Psoas muscle (tissue), 8 donors: ENCODE measurements at places on chromosomes 1 and 21. TPM values are rescaled to one million over a fixed set of nuclear protein-coding genes. Genes with fewer than 3 reads are reported as not detected.
A peak's percentile ranks its signal among the peaks of the same experiment; 100 is the strongest.

DNA sequence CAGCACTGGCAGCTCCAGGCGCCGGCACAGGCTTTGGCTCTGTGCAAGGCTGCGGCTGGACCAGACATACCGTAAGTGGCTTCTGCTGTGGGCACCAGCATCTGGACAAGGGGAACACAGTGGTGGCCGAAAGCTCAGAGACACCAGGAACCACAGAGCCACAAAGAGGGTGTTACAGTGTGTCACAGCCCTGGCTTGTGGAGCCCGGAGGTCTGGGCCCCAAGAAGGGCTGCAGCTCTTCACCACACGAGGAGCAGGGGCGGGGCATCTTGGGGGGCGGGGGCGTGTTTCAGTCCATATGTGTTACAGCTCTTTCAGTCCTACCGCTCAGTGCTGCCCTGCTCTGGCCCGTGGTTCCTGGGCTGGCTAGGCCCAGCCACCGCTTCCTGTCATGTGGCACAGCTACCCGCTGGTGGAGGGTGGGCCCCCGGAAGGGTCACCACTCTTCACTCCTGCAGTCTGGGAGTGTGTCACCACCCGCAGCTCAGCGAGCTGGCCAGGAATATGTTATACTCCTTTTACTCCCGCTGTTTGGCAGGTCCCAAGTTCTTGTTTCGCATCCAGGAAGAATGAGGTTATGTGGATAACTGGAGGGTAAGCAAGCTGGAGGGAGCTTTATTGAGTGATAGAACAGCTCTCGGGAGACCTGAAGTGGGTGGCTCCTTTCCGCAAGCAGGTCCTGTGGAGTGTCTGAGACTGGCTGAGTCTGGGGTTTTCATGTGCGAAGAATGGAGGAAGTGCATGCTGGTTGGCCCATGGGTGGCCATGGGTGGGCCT lies 3.3 kb upstream of the LSM10 start:
- H3K4me3 ChIP-seq, result peak overlapping the region; percentile 47
- H3K36me3 ChIP-seq, result no peaks in the 10 kb centered on the region
- H3K27me3 ChIP-seq, result no peaks in the 10 kb centered on the region
- peaks cover 12% of the 10 kb centered on the region for H3K4me1 ChIP-seq
- peak overlapping the region; percentile 58 for H3K27ac ChIP-seq

- H3K36me3 ChIP-seq, result no peaks in the 10 kb centered on the region
- no peaks in the 10 kb centered on the region for H3K4me1 ChIP-seq
- no peak for DNase-seq
- no peak overlapping the region for H3K4me3 ChIP-seq
- H3K27ac ChIP-seq, result no peak overlapping the region
Measured at GRCh38 chr1:199774433-199775089, 252.9 kb upstream of the NR5A2 start.

DNA sequence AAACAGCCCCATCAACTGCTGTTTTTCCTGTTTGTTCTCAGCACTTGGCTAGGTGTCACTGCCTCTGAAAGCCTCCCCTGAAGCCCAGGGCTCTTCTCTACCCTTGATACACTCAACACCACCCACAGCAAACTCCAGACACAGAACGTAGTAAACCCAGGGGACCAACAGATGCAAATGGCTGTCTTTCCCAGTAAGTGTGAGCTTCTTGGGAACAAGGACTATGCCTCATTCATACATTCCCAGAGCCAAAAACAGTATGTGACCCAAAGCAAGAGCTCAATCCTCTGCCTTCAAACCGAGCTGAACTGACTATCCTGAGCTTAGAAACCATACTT lies 4.4 kb downstream of the LBR start:
- H3K4me3 ChIP-seq, result no peak overlapping the region
- peaks cover 26% of the 10 kb centered on the region for H3K4me1 ChIP-seq
- H3K36me3 ChIP-seq, result peaks cover 4% of the 10 kb centered on the region
- DNase-seq, result no peak
- H3K27me3 ChIP-seq, result no peaks in the 10 kb centered on the region
- H3K27ac ChIP-seq, result no peak overlapping the region

GRCh38 chr1:33032126-33032869 lies 4.4 kb downstream of the AK2 start:
- no peaks in the 10 kb centered on the region for H3K27me3 ChIP-seq
- H3K27ac ChIP-seq, result peak overlapping the region; percentile 71
- no peak for DNase-seq
- H3K36me3 ChIP-seq, result peaks cover 31% of the 10 kb centered on the region

DNA sequence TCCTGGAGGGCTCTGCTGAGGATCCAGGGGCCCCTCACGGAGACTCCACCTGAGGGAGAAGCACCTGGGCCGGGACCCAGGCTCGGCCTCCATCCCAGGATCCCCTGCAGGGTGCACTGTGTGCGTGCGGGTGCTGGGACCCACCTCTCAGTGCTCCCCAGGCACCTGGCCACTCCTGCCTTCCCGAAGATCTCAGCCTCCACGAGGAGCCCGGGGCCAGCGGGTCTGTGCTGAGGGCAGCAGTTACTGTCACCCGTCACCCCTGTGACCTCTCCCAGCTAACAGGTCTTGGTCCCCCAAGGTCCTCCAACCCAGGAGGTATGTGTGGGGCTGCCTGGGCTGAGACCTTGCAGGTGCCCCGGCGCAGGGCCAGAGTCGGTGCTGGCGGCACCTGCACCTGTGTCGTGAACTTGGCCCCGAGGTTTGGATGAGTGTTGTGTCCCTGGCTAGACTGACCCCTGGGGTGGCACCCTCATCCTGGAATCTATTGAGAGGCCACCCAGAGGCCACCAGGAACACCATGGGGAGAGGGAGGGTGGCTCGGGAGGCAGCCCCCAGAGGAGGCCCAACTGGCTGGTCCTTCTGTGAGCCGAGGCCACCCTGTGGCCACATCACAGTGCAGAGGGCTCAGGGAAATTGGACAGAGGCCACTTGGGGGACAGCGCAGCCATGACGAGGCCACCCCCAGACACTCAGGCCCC lies 17.7 kb downstream of the MORN1 start:
- H3K4me1 ChIP-seq, result no peaks in the 10 kb centered on the region
- no peaks in the 10 kb centered on the region for H3K36me3 ChIP-seq
- no peak overlapping the region for H3K4me3 ChIP-seq
- H3K27ac ChIP-seq, result no peak overlapping the region
- no peak for DNase-seq
- H3K27me3 ChIP-seq, result no peaks in the 10 kb centered on the region

GRCh38 chr1:152026895-152027294 lies 9.9 kb downstream of the S100A11 start:
- H3K4me1 ChIP-seq, result no peaks in the 10 kb centered on the region
- no peak for DNase-seq
- H3K4me3 ChIP-seq, result no peak overlapping the region
- H3K27ac ChIP-seq, result no peak overlapping the region
- H3K36me3 ChIP-seq, result peaks cover 2% of the 10 kb centered on the region

DNA sequence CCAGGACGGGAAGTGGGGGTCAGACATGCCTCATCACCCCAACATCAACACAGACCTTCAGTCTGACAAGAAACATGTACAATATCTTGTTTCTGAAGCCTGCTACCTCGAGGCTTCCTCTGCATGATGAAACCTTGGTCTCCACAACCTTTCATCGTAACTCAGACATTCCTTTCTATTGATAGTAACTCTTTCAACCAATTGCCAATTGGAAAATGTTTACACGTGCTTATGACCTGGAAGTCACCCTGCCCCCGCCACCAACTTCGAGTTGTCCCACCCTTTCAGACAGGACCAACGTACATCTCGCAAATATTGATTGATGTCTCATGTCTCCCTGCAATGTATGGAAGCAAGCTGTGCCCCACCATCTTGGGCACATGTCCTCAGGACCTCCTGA lies 159.5 kb downstream of the ETS2 start:
- no peak overlapping the region for H3K4me3 ChIP-seq
- H3K27me3 ChIP-seq, result no peaks in the 10 kb centered on the region
- no peaks in the 10 kb centered on the region for H3K36me3 ChIP-seq
- peak overlapping the region; percentile 25 for H3K27ac ChIP-seq
- no peak for DNase-seq

DNA sequence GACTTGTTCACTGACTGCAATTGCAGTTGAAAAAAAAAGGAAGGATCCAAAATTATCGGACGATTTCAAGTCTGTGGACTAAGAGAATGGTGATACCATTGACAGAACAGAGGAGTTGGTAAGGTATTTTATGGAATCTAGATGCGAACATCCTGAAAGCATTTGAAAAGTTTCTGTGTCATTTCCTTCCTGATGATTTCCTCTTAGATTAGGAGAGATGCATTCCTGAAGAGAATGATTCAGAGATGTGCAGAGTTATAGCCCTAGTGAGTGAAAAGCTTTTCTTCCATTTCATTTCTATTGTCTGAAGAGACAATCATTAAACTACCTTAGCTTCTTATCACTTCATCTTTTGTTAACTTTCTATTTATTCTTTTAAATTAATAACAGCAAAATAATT lies 200.0 kb downstream of the KCNK2 start:
- DNase-seq, result no peak
- H3K4me3 ChIP-seq, result no peak overlapping the region
- no peak overlapping the region for H3K27ac ChIP-seq
- H3K4me1 ChIP-seq, result no peaks in the 10 kb centered on the region

GRCh38 chr1:204130981-204131892 lies 20.6 kb downstream of the ETNK2 start:
- DNase-seq, result no peak
- H3K27me3 ChIP-seq, result no peaks in the 10 kb centered on the region
- no peak overlapping the region for H3K27ac ChIP-seq
- H3K36me3 ChIP-seq, result no peaks in the 10 kb centered on the region
- H3K4me1 ChIP-seq, result peaks cover 21% of the 10 kb centered on the region

GRCh38 chr1:32336591-32336932 lies 529 bp upstream of the MARCKSL1 start:
- H3K4me3 ChIP-seq, result peak overlapping the region; percentile 74
- H3K4me1 ChIP-seq, result no peaks in the 10 kb centered on the region
- no peaks in the 10 kb centered on the region for H3K27me3 ChIP-seq
- peaks cover 13% of the 10 kb centered on the region for H3K36me3 ChIP-seq
- H3K27ac ChIP-seq, result no peak overlapping the region

PLPPR5 gene
- total RNA-seq, result not detected

ATP6V1G3 gene
- total RNA-seq, result not detected

OR2T2 gene
- total RNA-seq, result not detected

SPRTN gene
- total RNA-seq, result 9.1 TPM

THEM5 gene
- not detected for total RNA-seq

LCK gene
- 0.89 TPM for total RNA-seq

HPDL gene
- 2.6 TPM for total RNA-seq

SPTA1 gene
- total RNA-seq, result not detected
